LoVo (cell line): ENCODE measurements at places on chromosomes 3 and 15.

DNA sequence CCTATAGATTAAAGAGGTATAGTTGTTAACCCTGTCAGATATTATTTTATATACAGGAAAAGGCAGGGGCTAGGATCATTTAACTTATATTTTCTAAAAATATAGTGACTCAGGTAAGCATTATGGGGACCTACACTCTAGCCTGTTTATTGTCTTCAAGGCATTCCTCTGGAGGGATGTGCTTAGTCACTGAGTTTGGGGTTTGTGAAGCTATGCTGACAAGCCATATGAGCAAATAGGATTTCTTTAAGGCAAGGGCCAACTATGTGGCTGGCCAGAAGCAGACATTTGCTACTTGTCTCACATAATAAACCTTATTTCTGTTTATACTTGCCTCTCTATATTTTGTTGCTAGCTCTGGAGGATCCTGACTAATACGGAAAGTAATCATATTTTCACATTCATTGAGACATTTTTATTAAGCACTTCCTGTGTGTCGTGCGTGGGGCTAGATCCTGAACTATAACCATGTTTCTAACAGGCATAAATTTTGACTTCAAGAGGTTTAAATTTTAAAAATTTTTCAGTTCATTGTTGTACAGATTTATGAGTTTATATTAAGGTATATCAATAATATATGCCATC is 153.4 kb downstream of the OTOL1 start:
- DNase-seq, result no peak

GRCh38 chr3:182058488-182058887 is 346.8 kb downstream of the SOX2 start:
- DNase-seq, result no peak

DNA sequence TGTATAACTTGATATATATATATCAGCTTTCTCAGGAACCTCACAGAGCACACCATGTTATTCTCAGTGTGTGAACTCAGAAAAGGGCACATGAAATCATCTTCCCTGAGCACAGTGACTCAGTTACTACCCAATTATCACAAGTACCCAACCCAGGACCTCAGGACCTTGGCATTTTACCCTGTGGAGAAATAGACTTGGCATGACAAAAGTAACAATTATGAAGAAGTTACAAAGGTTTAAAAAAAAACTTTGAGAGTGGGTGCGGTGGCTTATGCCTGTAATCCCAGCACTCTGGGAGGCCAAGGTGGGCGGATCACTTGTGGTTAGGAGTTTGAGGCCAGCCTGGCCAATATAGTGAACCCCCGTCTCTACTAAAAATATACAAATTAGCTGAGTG is 52.4 kb downstream of the ONECUT1 start:
- DNase-seq, result no peak

DNA sequence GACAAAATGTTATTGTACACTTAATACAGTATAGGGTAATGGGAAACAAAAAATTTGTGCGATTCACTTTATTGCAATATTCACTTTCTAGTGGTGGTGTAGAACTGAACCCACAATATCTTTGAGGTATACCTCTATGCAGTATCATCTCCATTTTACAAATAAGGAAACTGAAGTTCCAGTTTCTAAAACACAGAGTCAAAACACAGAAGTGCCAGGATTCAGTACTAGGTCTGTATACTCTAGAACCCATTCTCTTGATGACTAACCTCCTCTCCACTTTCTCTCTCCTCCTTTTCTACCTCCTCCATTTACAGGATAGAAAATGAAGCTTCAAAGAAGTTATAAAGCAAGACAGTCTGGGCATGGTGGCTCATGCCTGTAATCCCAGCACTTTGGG is 62.2 kb downstream of the MB21D2 start:
- DNase-seq, result no peak

DNA sequence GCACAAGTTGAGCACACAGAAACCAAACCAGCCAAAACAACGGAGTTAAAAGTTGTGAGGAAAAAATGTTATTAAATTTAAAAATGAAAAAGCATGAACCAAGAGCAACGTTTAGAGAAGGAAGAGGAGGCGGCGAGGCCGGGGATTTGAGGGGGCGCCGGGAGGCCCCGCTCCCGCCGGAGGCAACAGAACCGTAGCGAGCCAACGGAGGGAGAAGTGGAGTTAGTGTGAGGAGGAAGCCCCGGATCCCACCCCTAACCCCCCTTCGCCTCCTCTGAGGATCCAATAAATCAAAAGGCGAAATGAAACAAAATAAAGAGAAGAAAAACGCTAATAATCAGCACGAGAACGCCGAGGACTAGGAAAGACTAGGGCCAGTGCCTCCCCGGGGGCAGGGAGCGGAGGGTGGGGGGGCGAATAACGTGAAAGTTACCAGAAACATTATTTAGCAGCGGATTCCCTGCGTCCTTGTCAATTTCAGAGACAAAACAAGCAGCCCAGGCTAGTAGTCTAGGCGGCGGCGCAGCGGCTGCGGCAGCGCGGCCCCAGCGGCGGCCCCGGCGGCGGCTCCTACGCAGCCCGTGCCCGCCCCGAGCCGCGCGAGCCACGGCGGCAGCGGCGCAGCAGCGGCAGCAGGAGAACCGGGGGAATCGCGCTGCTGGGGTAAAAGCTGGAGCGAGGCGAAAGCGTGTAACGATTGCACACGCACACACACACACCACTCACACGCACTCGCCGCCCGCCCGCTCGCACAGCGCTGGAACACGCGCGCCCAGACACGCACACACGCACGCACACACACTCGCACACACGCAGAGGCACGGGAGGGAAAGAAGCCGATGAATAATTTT is 1.7 kb downstream of the MEIS2 start:
- peak; percentile 50 for DNase-seq

DNA sequence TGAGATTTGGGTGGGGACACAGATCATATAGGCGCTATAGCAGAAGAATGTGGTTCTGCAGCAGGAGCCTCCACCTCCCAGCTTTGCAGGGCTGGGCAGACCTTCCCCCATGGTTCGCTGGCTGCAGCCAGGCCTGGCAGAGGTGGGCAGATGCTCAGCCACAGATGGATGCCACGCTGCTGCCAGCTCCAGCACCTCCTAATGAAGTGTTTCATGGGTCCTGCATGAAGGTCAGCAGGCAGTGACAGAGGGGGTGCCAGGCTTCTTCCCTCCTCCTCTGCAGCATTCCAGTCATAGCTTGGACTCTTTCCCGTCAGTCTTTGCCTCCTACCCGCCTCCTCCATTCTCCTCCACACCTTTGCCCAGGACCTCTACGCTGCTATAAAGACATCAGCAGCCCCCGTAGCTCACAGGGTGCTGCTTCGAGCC is 85.9 kb downstream of the SLCO3A1 start:
- DNase-seq, result no peak

DNA sequence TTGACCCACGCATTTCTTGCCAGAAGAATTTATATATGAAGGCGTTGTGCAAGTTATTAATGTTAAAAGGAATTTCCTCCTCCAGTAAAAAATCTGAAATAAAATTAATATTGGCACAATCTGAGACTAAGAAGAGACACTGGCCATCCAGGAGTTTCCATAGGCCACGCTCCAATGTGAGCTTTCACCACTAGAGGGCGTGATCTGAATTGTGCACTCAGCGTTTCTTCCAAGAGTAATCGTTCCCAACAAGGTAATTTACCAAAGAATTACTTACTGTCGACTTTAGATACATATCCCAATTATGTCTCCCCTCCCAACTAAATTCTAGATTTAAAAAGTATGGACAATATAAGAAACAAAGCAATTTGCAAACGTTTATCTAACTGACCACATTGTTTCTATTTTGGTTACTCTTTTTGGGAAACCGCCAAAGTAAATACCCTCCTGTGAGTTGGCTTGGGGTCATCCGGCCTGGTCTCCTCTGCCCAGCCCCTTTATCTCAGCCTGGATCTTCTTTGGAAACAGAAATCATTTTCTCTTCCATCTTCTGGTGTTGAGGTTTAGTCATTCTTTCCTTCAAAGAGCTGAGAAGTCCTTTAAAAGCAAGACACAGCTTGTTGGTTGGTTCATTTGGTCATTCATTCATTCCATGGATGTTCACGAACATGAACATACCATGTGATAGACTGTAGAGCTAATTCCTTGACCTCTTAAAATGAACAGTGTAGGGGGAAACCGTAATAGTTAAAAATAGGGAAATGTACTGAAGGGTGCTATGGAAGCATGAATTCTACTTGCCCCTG is 26.2 kb downstream of the POLR2M start:
- peak; percentile 66 for DNase-seq

GRCh38 chr3:54484334-54484733 is 362.0 kb downstream of the CACNA2D3 start:
- DNase-seq, result no peak

DNA sequence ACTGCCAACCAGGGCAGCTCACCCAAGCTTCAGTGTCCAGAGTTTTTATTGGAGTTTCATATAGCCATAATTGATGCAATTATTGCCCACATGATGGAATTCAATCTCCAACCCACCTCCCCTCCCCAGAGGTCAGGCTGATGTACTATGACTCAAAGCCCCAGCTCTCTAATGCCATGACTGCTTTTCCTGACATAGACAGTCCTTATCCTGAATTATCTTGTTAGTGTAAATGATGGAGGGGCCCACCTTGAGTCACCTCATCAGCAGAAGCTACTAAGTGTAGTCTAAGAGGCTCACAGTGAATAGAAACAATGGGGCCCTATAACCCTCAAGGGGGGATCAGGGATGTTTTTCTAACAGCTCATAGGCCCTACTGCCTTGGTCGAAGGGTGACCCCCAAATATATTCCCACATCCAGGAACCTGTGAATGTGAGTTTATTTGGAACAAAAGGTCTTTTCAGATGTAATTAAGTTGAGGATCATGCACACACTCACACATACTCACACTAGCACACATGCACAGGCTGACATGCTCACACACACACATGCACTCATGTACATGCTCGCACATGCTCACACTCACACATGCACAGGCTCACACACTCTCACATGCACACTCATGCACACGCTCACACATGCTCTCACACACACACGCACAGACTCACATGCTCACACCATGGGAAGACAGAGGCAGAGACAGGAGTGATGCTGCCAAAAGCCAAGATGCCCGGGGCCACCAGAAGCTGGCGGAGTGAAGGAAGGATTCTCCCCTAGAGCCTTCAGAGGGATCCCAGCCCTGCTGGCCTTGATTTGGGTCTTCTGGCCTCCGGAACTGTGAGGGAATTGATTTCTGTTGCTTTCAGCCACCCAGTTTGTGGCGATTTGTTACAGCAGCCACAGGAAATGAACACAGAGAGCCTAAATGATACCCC is 131.2 kb upstream of the SMAD3 start:
- no peak for DNase-seq

DNA sequence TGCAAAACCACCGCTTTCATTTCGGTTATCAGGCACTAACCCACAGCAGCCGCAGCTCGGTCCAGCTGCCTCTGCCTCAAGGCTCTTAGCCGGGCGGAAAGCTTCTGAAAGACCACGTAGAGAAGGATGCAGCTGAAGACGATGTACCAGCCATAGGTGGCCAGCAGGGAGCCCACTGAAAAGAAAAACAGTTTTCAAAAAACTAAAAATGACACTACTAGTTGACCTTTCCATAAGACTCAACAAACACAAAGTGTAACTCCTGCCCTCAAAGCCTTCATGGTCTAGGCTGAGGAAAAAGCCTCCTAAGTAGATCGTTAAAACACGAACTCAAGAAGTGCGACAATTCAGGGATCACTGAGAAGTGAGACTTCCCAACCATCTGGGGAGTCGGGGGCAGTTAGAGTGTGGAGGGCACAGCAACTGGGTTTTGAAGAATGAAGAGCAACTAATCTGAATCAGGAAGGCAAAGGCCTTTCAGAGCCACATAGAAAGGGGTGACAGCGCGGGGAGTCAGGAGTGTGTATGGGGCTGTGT is 716 bp downstream of the SELENOS start:
- DNase-seq, result no peak

DNA sequence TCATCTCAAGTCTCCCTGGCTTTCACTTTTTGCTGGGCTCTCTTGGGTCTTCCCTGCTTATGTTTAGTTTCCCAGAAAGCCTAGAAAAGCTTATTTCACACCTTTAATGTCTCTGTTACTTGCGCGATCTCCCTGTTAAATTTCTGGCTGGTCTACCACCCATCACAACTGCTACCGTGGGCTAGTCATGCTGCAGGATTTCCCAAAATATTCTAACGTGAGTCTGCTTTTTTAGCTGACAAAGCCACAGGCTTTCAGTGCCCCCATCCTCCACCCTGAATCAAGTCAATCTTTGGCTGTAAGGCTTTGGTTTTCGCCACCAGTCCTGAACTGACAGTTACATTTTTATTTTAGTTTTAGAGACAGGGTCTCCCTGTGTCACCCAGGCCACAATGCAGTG is 74.1 kb downstream of the SUMF1 start:
- DNase-seq, result no peak

GRCh38 chr15:58440158-58440910 is 8.5 kb downstream of the LIPC start:
- peak; percentile 82 for DNase-seq

DNA sequence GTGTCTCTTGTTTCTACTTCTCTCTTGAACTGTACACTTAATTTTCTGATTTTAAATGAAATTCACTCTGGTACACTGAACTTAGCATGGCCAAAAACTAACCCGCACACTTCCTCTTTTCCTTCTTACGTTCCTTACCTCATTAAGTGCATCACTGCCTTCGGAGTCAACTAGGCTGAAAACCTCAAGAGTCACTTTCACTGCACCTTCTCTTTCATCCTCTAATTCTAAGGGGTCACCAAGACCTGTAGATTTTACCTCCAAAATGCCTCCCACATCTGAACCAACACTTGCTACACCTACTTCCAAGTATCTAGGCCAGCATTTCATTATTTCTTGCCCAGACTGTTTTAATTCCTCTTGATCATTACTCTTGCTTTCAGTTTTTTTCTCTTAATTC is 6.6 kb downstream of the CBLB start:
- no peak for DNase-seq

- no peak for DNase-seq
Measured at GRCh38 chr3:195032106-195032759, 238.7 kb downstream of the XXYLT1 start.

GRCh38 chr15:101709466-101709865 is 14.8 kb downstream of the TARS3 start:
- DNase-seq, result no peak

- DNase-seq, result no peak
Measured at GRCh38 chr3:56974247-56974930, 86.1 kb upstream of the SPATA12 start.

- DNase-seq, result no peak
Measured at GRCh38 chr3:132564070-132564465, 33.0 kb upstream of the ACKR4 start.

- peak; percentile 25 for DNase-seq
Measured at GRCh38 chr3:24514119-24514518, 19.5 kb upstream of the THRB start.

- DNase-seq, result peak; percentile 83
Measured at GRCh38 chr15:64046421-64047153, at the start of gene DAPK2. Gene DAPK2, minus strand, starts transcription at chr15:64046485. Its CDS starts 6,224 bp downstream, at chr15:64040261.

GRCh38 chr15:100596792-100597191 is 5.2 kb downstream of the LINS1 start:
- DNase-seq, result no peak

GRCh38 chr3:134232951-134233350 is 17.7 kb downstream of the RYK start:
- DNase-seq, result no peak

DNA sequence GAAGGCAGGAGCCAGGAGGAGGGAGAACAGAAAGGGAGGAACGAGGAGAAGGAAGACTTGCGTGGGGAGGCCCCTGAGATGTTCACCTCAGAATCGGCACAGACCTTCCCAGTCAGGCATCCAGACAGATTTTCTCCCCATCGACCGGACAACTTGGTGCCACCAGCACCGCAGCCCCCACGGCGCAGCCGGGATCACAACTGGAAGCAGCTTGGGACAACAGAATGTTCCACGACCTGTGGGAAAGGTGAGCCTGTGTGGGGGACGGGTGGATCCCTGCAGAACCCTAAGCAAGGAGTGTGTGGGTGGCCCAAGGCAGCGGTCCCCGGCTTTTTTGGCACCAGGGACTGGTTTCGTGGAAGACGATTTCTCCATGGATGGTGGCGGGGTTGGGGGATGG is 72.6 kb upstream of the NR2E3 start:
- DNase-seq, result no peak
